Mucosa of descending colon (tissue), 3 donors: ENCODE measurements at places on chromosomes 5 and 9. TPM values are rescaled to one million over a fixed set of nuclear protein-coding genes. Genes with fewer than 3 reads are reported as not detected.

Gene NSMF
- 30.1 TPM for total RNA-seq

- no peak for DNase-seq
Observed at GRCh38 chr9:37096628-37097027, 23.7 kb upstream of the ZCCHC7 start.

DNA sequence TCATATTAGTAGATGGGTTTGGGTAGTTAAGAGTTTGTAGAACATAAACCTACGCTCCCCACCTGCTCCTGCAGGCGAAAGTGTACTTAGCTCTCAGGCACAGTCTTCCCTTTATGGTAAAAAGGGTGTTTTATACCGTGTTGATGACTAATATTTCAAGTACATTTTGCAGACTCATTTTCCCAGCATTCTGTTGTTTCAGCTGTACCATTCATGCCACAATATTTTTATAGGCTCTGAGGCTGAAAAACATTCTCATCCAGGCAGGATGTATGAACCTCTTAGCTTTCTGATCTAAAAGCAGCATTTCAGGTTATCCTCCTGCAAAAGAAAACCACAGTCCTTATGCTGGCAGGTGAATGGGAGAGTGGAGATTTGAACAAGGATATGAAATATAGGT lies 231.4 kb downstream of the NR2F1-AS1 start:
- no peak for DNase-seq

DNA sequence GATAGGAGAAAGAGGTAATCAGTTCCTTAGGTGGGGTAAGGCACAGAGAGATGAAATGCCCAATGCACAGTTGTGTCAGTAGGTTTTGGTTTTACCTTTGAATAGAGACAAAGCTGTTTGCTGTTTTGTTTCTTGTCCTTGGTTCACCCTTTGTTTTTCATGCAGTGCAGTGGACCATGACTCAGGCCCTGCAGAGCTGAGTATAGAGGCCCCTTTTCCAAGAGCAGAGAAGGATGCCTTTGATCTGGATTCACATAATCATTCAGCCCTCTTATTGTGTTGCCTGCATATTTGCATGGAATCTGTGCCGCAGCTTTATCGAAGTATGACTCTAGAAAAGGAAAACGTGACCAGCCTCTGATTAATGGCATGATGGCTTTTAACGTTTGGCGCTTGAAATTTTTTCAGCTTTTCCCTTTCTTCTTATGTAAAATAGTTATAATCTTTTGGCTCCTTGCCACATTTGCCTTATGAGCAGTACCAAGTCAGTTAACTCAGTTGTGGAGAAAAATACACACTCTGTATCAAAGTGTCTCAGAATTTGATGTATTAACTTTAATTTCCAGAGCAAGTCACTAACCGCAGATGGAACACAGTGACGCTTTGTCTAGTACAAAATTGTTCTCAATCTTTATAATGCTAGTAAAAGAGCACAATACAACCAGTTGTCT lies 197.6 kb downstream of the KDM4C start:
- DNase-seq: no peak

Gene IL13
- total RNA-seq: not detected

GRCh38 chr9:133171161-133171961 lies 7.6 kb upstream of the GBGT1 start:
- no peak for DNase-seq

- no peak for DNase-seq
Observed at GRCh38 chr5:113236536-113237288, 198.1 kb downstream of the TSSK1B start.

DNA sequence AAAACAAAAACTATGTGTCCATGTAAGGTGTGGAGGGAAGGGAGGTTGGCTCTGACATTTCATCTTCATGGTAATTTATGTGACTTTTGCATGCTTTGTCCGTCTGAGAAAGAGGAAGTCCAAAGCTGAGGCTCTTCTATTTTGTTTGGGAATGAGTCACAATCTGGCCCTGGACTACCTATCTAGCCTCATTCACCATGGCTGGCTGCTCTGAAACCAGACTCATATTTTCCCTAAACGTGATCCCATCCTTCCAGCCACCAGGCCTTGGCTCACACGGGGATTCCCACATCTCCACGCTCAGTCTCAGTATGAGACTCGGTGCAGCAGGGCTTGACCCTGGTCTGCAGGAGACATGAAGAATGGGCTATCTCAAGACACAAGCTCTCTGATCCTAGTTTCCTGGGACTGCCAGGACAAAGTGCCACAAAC lies 672.8 kb downstream of the ACTL7B start:
- no peak for DNase-seq

DNA sequence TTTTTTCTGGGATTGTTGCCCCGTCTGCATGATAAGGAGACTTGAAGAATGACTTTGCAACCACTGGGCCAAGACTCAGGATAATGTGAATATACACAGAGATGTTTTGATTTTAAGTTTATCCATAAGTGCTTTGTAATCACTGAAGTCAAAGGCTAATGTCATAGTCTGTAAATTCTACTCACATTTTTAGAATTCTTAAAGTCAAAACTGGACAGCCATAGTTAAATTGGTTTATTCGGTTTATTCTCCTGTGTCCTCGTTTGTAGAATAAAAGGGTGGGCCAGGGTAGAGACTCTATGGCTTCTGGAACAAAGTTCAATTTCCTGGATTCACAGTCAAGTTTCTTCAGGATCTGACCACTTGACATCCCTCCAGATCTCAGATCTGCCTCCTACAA lies 327.7 kb upstream of the TNC start:
- DNase-seq: no peak

Gene ATP10B
- total RNA-seq: 211 TPM

DNA sequence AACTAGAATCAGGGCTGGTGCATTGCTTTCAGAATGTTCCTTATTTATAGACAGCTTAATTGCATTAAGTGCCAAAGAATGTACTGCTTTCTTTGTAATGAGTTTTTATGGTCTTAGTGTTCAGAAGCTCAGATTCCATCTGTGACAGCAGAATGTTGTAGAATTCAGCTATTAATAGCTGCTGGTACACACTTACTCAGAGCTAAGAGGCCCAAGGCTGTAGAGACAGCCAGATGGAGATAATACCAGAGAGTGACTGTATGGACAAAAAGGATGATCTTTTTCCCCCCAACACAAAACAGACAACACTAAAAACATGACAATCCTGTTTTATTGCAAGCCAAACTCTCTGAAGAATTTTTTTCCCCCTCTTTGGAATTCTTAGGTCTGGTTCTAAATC lies 50.2 kb downstream of the PPP2R2B start:
- DNase-seq: no peak

Gene GPR150
- 0.49 TPM for total RNA-seq

Gene NUDCD2
- 17.5 TPM for total RNA-seq

Gene GRIN3A
- total RNA-seq: 1.2 TPM

Gene PFN3
- not detected for total RNA-seq

- no peak for DNase-seq
Observed at GRCh38 chr5:86542532-86542931, 75.2 kb upstream of the COX7C start.
